GM12865 (cell line): ENCODE measurements at places on chromosomes 1 and 21.

- no peak for DNase-seq
Measured at GRCh38 chr1:33903210-33903589, 39.3 kb downstream of the HMGB4 start.

- no peak for DNase-seq
Measured at GRCh38 chr21:42265231-42265812, 46.4 kb downstream of the ABCG1 start.

- DNase-seq, result peak; percentile 83
Measured at GRCh38 chr1:24502709-24503058, at the start of gene RCAN3. RCAN3 (plus strand) TSS chr1:24502836; CDS start chr1:24514373, 11,537 bp downstream.

GRCh38 chr1:113178522-113178921, 105.5 kb downstream of the LRIG2 start:
- no peak for DNase-seq

- no peak for DNase-seq
Measured at GRCh38 chr1:47621977-47622376, 184.1 kb downstream of the FOXD2 start.

DNA sequence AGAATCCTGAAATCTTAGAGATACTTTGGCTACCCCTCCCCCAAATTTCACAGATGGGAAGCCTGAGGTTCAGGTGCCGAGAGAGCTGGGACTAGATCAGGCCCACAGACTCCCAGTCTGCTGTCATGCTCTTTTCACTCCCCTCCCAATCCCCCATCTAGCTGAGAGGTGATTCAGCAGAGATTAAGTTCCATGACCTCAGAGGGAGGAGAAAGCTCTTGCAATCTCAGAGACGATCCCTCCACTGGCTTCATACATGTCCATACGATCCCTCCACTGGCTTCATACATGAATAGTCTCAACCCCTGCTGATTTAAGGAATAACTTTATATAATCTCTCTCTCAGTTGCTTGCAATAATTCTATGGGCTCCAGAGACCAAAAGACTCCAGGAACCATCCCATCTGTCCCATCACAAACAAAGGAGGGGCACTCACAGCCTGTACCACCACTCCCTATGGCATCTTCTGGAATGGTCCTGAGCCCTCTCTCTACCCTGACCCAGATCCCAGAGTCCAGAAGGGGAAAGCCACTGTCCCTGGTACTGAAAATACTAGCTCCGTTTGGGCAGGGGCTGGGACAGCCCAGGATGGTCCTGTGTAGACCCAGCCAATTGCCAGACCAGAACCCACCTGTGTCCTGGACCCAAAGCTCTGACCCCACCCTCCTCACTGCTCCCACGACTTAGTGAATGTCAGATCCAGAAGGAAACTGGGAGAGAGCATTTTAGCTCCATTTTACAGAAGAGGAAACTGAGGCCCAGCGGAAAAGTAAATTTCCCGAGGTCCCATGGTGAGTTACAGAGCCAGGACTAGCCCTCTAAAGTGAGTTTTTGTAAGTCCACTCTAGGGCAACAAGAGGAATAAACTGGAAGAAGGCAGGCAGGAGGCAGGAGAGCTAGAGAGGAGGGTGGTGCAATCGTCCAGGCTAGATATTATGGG, 27.1 kb downstream of the RIMS3 start:
- no peak for DNase-seq

- no peak for DNase-seq
Measured at GRCh38 chr1:157089789-157090188, 9.8 kb downstream of the ETV3L start.

- DNase-seq, result no peak
Measured at GRCh38 chr21:25254491-25255174, 352.6 kb downstream of the MRPL39 start.

- peak; percentile 20 for DNase-seq
Measured at GRCh38 chr1:88892357-88892877, 1.1 kb upstream of the GTF2B start.

GRCh38 chr1:41014871-41015270, 6.7 kb downstream of the SLFNL1 start:
- no peak for DNase-seq

DNA sequence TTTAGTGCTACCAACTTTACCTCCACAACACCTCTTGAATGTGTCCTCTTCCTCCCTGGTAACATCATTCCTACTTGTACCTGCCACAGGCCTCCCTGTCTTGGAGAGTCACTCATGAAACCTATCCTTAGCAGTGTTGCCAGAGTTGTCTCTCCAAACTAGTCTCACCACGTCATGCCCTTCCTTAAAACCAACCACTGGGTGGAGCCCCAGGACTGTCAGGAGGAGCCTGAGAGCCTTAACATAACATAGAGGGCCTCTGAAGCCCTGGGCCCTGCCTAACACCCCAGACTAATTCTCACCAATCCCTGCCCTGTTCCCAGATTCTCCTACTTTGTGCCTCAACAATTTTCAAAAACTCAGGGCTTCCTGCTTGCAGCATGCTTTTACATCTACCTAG, 65.3 kb downstream of the ZNF697 start:
- DNase-seq, result peak; percentile 45

DNA sequence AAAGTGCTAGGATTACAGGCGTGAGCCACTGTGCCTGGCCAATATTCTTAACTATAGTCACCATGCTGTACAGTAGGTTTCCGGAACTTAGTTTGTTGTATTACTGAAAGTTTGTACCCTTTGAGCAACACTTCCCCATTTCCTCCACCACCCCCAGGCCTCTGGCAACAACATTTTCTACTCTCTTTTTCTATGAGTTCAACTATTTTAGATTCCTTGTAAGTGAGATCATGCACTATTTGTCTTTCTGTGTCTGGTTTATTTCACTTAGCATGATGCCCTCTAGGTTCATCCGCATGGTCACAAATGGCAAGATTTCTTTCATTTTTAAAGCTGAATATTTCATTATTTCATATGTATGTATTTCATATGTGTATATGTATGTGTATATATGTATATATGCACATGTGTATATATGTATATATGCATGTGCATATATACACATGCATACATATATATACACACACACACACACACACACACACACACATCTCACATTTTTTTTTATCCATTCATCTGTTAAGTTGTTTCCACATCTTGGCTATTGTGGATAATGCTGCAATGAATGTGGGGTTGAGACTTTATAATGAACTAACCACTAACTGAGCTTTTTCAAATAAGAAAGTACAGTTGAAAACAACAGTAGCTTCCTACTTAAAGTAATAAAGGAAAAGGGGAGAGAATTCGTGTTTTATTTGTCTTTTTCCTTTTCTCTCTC, 256.8 kb upstream of the C1orf105 start:
- DNase-seq, result no peak

- DNase-seq, result no peak
Measured at GRCh38 chr1:153456396-153456795, 4.1 kb downstream of the S100A7 start.

GRCh38 chr1:181028615-181029014, 5.2 kb upstream of the MR1 start:
- DNase-seq, result no peak

GRCh38 chr1:157115851-157116736, 16.5 kb upstream of the ETV3L start:
- DNase-seq, result no peak

GRCh38 chr1:229671310-229671709, 45.3 kb downstream of the URB2 start:
- no peak for DNase-seq
